ENCODE measurements at places on chromosomes 4 and X. TPM values are rescaled to one million over a fixed set of nuclear protein-coding genes. Genes with fewer than 3 reads are reported as not detected.
A peak's percentile ranks its signal among the peaks of the same experiment; 100 is the strongest.

GRCh38 chrX:103215425-103215991 is 600 bp downstream of the BEX4 start:
- peak; percentile 39 for DNase-seq

GRCh38 chrX:135424469-135424868 is 2.7 kb downstream of the SMIM10L2A start:
- no peak for DNase-seq

GRCh38 chrX:70970482-70970995 is 39.6 kb upstream of the SLC7A3 start:
- DNase-seq = no peak

- DNase-seq = no peak
Measured at GRCh38 chr4:70570796-70571195, 21.3 kb upstream of the AMBN start.

GRCh38 chrX:53440621-53441517 is 6.7 kb upstream of the HSD17B10 start:
- peak; percentile 77 for DNase-seq

GRCh38 chr4:181830404-181831035 is 412.7 kb upstream of the TENM3 start:
- no peak for DNase-seq

- DNase-seq = no peak
Measured at GRCh38 chr4:110799211-110799610, 176.3 kb upstream of the PITX2 start.

DNA sequence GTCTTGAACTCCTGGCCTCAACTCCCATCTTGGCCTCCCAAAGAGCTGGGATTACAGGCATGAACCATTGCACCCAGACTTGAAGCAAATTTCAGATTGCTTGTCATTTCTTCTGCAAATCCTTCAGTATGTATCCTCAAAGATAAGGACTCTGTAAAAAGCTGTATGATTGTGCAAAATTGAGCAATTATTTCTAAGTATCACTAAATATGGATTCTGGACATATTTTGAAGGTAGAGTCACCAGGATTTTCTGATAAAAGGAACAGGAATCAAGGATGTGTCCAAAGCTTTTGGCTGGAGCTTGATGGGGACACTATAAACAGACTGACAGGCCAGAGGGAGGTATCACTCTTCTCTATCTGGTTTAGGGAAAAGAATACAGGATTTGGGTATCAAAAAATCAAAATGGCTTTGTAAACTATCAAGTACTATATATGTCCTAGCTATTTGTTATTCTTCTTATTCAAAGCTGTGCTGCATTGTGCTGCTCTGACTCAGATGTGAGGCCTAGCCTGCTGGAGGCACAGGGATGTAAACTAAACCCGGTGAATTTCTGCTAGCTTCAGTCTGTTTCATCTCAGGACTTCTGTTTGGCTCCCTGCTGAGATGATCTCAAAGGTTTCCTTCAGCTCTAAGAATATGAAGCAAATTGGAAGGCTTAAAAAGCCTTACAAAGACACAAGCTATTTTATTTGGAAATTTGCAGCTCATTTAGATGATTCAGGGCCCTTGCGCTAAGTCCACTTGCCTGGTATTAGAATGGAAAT is 8.3 kb downstream of the RPS4X start:
- DNase-seq = no peak

DNA sequence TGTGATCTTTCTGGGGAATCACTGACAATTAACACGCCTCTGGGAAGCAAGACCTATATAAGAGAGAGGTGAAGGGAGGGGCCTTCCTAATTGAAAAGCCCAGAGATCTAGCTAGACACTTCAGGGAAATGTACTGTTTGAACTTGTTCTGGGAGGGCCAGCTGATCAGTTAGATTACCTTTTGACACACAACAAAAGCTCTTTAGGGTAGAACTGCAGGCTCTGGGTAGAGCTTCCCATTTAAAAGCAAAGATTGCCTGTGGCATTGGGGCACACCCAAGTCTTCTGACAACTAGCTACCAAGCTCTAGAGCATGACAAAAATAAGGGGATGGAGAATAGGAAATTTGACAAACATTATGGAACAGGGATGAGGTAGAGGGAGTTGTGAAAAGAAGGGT is 26.3 kb downstream of the AREG start:
- no peak for DNase-seq

PHEX gene
- 0.08 TPM for total RNA-seq

DNAAF6 gene
- total RNA-seq = not detected

YY2 gene
- total RNA-seq = 0.35 TPM
